Posterior cingulate gyrus (tissue), 11 donors: ENCODE measurements at places on chromosomes 7 and 10.

DNA sequence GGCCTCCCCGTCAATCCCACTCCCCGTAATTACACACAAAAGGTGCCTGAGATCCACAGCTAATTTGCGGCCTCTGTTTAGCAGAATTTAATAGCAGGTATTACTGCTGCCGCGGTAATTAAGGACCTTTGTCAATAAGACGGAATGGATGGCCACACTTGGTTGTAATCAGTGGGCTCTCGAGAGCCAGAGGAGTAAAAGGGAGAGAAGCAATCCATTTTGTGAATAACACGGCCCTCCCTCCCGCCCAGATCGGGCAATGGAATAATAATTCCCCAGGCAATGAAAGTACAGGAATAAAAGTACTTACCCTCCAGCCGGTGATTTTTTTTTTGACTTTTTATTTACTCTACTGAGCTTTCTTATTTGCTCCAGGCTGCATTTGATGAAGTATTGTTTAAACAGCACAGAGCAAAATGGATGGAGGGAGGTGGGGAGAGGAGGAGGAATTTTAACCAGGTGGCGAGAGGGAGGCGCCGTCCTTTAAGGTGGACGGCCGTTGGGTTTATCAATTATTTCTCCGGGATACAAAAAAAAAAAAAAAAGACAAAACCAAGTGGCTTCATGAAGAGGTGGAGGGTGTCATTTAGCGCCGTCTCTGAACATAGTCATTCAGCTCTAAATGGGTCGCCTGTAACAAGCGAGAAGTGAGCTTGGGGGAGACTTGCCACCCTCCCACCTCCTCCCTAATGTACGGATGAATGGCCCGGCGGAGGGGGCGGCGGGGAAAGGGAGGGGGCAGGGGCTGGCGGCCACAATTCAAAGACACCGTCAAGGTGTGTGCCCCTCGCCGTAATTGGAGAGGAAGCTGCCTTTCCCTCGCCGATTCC is 120.3 kb downstream of the BUB3 start:
- no peak for DNase-seq

- DNase-seq: peak; percentile 41
Observed at GRCh38 chr7:151144387-151144786, 23.1 kb downstream of the GBX1 start.

- no peak for DNase-seq
Observed at GRCh38 chr7:133654547-133654946, 401.7 kb downstream of the EXOC4 start.

DNA sequence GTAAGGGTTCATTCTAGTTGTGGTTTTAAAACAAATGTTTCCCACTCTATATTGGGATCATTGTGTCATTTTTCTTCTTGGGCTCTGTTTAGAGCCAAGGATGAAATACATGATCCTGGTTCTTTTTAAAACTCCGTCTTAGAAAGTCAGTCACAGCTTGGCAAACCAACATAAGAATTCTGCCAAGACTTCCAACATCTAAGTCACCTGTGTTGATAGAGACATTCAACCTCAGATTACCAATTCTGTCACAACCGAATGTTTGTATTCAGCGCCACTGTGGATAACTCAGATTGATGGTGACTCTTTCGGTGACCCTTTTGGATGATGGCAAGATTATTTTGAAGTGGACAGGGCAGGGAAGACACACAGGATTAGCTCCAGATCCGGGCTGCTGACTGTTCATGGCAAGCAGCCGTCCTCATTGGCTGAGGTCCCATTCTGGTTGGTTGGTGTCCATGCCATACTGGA is 255.4 kb downstream of the ARHGAP21 start:
- no peak for DNase-seq

- no peak for DNase-seq
Observed at GRCh38 chr7:140679186-140679585, 6.4 kb downstream of the ADCK2 start.

GRCh38 chr10:86303626-86304025 is 63.0 kb downstream of the GRID1 start:
- no peak for DNase-seq

DNA sequence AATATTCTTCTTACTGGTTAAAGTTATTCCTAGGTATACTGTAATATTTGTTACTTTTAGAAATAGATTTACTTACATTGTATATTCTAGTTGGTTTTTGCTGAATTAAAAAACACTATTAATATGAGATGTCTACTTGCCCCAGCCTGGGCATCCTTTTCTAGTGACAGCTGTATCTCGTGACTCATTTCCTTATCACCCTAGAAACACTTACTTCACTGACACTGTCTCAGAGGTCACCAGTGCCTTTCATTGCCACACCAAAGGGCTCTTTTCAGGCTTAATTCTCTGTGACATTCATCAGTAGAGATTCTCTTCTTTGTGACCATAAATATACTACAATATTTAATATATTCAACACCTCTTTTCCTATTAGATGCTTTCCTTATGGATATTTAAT is 194.7 kb downstream of the GALNT17 start:
- no peak for DNase-seq

DNA sequence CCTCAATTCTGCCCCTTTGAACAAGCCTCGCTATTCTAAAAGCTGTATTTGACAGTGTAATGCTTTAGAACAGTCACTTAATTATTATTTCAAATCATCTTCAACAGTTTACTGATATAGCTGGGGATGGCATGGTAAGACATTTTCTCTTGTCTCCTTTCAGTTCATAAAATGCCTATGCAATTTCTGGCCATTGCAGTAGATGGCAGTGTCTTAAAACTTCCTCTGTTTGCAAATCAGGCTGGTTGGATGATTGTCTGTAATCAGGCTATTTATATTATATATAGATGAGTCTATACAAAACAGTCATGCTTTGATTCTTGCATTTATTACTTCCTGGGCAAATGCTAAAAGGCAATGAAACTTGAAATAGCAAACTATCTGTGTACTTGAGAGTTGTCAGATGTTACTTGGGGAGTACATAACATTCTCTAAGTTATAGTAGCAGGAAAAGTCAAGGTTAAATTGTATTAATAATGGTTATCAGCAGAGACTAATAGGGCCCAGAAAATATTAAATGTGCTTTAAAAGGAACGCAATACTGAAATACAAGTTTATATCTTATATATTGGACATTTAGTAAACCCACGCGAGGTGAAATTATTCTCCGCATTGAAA is 55.5 kb upstream of the LHFPL3 start:
- DNase-seq: no peak

- DNase-seq: no peak
Observed at GRCh38 chr7:81260152-81260551, 341.3 kb upstream of the SEMA3C start.

DNA sequence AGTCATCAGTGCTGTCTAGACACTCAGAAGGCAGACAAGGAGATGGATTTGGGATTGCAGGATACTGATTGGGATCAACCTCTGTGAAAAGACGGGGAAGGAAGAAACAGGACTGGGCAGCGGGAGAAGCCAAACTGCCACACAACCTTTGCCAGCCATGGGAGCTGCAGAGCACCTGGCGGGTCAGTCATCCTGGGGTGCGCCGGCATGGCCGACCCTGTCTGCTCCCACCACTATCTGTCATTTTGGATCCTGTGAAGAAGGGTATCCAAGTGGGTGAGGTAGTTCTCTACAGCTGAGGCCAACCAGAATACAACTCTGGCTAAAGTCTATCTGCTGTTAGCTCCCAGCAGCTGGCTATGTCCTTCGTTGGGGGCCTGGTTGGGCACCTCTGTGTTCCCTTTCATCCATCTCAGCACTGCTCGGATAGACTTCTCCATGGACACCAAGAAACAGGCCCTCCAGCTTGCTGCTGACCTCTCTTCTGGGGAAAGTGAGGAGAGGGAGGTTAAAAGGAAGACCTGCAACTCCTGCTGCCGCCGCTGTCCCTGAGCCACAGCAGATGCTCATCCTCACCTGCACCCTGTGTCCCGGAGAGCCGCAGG is 11.7 kb upstream of the RBM17 start:
- DNase-seq: no peak

GRCh38 chr10:76429368-76430060 is 998.1 kb downstream of the LRMDA start:
- DNase-seq: no peak

DNA sequence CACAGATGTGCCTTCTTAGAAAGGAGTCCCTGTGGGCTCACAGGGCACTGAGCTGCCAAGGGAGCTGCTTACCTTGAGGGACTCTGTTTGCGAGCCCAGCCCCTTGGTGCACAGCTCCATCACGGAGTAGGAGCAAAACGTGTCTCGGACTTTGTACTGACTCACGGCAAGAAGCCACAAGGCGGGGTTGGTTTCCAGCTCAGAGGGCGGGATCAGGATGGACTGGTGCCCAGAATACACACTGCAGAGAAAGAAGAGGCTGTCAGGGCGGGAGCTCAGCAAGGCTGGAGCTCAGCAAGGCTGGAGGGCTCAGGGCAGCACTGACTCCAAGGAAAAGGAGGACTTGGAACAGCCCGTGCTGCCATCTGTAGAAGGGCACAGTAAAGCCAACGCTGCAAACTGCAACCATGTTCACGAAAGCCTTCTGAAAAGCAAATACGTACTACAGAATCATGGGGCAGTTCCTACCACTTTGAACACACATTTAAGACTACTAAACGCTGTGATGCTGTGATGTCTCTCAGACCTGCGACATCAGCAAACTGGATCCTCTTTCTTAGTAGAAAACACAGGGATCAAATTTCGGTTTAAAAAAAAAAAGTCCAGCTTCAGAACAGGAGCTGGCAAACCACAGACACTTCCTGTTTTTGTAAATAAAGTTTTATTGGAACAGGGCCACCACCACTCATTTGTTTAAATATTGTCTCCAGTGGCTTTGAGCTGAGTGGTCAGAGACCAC is 194.3 kb downstream of the ZMYND11 start:
- peak; percentile 70 for DNase-seq

GRCh38 chr10:58023341-58024073 is 244.2 kb downstream of the IPMK start:
- no peak for DNase-seq

DNA sequence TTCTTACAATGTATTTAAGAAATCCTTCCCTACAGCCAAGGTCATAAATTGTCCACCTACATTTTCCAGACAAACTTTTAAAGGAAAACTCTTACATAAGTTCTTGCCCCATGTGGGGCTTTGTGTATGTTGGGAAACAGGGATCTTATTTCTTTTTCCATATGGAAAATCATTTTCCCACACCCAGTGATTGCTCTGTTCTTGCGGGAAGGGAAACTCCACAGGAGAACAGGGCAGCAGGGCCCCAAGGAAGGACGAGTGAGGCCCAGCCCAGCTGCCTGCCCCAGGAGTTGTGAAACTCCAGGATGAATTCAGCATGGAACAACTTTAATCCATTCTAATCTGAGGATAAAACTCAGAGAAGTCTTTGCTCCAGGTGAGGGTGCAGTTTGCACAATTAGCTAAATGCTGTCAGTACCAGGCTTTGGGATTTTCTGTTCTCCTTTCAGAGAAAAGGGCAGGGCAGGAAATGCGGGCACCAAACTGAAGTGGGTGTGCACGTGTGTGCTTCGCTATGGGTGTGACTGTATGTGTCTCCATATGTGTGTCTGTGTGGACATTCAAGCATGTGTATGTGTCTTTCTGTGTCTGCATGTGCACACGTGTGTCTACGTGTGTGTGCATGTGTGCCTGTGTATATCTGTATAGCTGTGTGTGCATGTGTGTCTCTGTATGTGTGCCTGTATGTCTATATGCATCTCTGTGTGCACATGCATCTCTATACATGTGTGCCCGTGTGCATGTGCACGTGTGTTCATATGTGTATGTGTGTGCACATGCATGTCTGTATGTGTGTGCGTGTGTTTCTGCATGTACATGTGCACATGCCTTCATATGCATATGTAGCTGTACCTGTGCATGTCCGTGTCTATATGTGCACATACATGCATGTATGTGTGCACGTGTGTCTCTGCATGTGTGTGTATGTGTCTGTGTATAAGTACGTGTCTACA is 102.0 kb upstream of the FAM20C start:
- no peak for DNase-seq

DNA sequence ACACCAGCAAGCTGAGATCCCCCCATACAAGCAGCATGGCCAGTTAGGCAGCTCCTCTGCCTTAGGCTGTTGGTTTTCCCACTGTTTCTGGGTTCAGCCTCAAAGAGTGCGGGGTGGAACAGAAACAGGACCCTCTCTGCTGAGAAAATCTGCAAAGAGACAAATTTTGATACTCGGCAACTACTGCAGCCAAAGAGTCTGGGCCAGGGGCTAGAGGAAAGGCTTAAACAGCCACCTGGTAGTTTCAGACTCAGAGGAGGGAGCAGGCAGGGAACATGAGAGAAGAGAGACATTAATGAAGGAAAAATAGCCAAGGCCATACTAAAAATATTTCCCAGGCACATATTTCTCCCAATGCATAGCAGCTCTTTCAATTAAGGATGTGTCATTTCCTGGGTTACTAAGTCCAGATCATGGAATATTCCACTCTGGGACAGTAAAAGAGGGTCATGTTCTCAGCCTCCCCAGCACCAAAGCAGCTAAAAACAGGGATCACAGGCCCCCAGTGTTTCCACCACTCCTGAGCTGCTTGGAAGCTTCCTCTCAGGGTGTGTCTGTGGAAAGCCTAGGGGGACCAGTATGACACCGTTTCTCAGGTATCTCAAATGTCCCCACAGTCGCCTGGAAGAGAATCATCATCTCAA is 29.8 kb downstream of the PDLIM1 start:
- DNase-seq: no peak
